Stimulated activated naive CD8-positive, alpha-beta T cell treated with anti-CD3 and anti-CD28 coated beads, Interleukin-15, Interleukin-2, amounts not matched to agents 100 U/mL and 50 U/mL, for 24 hours (primary cell): ENCODE measurements at places on chromosomes 1 and 21.

- DNase-seq, result peak; percentile 25
Observed at GRCh38 chr1:226223786-226224244, 351 bp downstream of the MIXL1 start.

DNA sequence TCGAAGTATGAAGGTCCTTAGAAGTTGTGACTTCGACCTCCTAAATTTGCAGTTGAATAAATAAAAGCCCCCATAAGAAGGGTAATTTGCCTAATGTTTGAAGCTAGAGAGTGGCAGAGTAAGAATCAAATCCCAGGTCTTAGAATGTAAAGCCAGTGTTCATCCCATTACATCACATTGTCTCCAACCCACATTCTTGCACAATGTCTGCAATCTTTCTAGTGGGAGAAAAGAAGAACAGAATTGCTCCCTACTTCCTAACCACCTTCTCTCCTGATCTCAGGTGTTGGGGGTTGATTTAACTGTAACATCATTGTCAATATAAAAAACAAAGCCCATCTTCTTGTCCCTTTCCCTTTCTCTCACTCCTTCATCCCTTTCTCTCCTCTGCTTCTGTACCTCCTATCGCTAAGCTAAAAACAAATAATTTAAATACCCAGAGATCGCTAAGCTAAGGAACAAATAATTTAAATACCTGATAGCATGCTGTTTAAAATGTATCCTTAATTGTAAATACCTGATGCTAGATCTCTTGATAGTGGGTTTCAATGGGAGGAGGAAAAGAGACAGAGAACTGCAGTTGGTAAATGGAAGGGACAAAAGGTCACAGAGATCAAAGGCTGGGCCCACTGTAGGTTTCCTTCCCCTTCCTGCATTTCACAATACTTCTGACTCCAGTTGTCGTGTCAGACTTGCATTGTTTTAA, 32.1 kb upstream of the CCDC190 start:
- no peak for DNase-seq

DNA sequence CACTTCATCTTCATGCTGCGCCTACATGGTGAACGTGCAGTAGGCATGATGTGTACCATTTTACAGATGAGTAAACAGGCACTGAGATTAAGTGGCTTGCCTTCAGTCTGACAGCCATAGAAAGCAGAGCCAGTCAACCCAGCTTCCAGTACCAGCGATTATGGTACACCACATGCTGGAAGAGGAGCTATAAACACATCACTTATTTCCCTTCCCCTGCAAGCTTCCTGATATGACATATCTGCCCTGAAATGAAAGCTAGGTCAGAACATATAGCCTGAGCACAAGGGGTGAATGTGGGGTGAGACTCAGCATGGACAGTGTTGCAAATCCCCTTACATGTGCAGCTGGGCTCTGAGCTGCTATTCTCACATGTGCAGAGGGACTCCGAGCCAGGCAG, 33.8 kb upstream of the IL20 start:
- DNase-seq, result no peak

DNA sequence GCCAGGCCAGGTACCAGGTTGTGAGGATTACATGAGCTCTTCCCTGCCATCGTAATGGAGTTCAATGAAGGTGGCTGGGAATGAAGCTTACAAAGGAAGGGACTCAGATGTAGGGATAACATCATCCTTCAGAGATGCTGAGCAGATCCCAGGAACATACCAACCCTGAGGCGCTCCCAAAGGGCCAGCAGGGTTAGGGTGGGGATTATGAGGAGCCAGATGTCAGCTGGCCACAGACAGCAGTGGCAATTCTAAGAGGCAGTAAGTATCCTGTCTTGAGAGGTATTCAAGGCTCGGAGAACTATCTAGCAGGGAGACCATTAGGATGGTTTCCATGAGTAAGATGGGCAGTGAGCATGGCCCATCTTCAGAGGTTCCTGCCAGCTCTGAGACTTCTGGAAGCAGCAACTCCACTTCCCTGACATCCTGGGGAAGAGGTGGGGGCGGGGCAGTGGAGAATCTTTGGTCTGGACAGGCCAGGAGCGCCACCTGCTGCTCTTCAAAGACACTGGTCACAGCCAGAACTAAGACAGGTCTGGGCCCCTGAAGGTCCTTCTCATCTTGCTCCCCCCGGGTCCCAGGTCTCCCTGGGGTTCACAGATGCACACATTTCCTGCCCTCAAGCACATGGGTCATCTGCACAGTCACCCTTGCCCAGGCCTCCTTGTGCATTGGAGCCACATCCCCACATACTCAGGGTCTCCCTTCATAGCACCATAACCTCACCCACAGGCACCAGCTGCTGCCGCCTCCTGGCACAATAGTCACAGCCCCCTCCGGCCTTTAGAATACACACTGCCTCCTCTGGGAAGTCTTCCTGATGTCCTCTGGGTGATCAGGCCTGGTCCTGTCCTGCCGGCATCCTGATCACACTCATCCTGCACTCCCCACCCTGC, 2.7 kb upstream of the SDC3 start:
- DNase-seq, result peak; percentile 76

DNA sequence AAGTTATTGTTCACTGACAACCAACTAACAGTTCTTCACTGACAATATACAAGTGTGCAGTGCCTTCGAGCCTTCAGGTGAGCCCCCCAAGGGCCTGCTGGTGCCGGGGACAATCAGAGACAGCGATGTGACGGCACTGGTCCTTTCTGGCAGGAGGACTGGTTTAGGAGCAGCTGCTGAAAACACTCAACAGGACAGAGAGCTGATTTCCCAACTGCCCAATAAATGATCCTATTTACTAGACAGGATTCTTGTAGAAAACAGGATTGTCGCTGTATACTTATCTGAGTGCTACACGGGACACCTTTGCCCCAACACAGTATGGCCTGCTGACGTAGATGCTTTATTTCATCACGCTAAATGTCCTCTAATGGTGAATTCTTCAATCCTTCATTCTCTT, 65.4 kb downstream of the TP53BP2 start:
- DNase-seq, result no peak

GRCh38 chr1:83113652-83114051, 885.3 kb downstream of the TTLL7 start:
- no peak for DNase-seq

DNA sequence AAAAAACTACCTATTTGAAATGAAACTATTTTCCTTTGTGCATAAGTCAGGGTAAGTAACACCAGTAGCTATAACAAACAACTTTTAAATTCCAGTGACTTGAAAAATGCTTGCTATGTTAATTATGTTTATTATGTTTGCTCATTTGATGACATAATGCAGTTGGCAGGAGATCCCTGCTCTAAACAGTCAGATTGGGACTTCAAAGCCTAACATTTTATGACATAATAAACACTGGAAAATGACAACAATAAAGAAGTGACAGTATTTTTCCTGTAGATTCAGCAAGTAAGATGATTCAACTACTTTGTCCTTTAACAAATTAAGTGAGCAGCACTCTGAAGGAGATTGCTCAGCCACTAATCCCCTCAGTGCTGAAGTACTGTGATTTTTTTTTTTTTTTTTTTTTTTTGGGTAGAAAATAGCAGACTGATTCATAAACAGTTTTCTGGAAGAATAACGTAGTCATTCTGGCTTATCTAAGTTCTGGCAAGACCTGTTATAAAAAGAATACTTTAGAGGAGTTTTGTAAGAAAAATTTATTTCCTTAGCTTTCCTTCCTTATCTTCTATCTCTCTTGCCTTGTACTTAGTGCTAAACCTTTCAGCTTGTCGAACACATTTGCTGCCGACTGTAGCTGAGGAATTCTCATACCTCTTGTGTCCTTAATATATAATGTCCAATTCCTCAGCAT, 207.2 kb downstream of the PTGER3 start:
- no peak for DNase-seq

DNA sequence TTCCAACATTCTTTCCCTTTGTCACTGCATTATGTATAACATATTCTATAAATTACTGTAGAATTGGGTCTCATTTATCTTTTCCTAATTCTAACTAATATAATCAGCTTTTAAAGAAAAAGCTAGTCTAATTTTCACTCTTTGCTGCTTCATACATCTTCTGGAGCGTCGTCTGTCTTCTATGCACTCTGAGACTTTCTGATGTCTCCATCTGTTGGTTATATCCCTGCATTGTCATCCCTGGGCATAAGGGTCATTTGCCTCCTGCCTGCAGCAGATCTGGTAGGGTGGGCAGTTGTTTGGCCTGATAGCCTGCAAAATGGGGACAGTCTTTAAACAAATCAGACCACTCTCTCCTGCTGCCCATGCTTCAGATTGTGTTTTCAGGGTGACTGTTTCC, 40.8 kb upstream of the DYNLT5 start:
- DNase-seq, result no peak
